Stimulated activated CD4-positive, alpha-beta T cell treated with anti-CD3 and anti-CD28 coated beads, Interleukin-2, amount 100 ng/mL, for 48 hours (primary cell): ENCODE measurements at places on chromosomes 3 and 15.

- no peak for DNase-seq
These were observed 66.8 kb downstream of the RPL39L start for GRCh38 chr3:187072511-187072910.

DNA sequence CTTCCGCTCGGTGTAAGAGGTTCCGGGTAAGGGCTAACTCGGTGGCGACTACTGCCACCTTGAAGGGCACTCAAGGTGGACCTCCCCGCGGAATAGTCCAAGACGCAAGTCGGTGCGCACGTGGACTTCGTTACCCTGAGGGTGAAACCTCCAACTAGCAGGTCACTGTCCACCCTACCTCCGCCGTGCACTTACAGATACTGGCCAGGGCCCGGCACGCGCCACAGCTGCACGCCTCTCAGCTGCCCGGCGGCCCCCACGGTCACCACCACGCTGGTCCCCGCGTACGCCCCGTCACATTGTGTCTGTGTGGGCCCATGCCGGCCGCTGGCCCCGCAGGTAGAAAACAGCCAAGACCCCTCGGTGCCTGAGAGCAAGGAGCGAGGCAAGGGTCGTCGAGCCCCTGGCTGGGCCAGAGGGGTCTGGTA, 1.1 kb downstream of the LTK start:
- no peak for DNase-seq

DNA sequence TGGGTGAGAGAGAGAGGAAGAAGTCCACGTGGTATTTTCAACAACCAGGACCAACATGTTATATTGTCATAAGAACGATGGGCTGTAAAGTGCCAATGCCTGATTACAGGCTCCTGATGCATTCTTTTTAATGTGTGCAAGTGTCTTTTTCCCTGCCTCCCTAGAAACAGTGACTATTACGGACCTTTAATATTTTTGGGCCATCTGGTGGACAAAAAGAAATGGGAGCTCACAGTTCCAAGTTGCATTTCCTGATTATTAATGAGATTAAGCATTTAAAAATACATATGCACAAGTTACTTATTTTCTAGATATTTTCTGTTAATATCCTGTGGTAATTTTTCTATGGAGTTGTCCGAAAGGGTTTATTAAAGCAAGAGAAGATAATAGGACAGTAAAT, 530.2 kb downstream of the NR2F2 start:
- no peak for DNase-seq

DNA sequence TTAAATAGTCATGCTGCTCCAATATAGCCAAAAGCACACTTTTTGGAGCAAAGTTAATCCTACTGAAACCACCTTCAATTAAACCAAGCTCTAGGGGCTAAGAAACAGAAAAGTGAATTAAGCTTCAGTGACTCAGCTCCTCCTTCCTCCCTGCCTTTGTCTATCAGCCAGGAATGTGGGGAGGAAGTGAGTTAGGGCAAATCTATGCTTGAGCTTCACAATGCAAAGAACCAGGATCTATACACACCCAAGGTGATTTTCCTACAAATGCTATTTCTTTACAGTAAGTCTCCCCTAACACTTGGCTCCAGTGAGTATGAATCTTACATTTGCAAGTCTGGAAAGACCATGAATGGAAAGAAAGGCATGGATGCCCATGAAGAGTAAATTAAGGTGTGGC, 212.1 kb downstream of the P3H2 start:
- DNase-seq, result no peak

DNA sequence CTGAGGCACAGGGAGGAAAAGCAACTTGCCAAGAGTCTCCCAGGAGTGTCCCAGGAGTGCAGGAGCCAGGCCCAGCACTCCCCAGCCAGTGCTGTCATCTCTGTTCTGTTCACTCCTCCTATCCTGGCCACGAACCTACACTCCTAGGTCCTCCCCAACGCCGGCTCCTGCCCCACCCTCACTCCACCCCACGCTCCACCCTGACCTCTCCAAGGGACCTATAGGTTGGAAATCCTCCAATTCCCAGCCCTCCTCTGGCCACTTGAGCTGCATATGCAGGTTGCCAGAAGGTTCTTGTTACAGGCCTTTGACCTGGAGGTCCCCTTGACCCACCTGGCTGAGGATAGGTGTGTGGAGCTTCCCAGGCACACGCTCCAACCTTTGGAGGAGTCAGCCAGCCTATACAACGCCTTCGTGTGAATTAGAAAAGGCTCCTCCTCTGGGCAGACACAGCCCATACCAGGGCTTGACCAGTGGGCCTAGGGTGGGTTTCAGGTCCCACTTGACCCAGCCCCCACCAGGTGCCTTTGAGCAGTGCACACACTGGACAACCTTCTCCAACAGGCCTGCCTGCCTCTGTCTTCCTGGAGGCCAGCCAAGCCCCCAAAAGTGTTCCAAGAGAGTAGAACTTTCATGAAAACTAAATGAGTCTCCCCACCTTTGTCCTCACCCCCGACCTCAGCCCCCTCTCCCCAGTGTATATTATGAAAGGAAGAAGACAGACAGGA, 167.2 kb upstream of the TLE3 start:
- DNase-seq, result no peak
